KBM-7 (cell line): ENCODE measurements at places on chromosomes 1 and 21.

DNA sequence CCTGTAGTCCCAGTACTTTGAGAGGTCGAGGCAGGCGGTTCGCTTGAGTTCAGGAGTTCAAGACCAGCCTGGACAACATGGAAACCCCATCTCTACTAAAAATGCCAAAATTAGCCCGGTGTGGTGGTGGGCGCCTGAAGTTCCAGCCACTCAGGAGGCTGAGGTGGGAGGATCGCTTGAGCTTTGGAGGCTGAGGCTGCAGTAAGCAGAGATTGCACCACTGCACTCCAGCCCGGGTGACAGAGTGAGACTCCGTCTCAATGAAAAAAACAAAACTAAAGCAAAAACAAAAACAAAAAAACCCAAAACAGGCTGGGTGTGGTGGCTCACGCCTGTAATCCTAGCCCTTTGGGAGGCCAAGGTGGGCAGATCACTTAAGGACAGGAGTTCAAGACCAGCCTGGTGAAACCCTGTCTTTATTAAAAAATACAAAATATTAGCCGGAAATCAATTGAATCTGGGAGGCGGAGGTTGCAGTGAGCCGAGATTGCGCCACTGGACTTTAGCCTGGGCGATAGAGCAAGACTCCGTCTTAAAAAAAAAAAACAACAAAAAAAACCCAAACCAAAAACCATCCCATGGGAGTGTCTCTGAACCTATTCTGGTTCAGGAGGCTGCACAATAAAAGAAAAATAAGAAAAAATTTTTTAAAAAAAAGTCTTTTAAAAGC, 1.7 kb upstream of the CGN start:
- no peak for DNase-seq

GRCh38 chr1:198445872-198446271, 94.6 kb downstream of the ATP6V1G3 start:
- DNase-seq = no peak

DNA sequence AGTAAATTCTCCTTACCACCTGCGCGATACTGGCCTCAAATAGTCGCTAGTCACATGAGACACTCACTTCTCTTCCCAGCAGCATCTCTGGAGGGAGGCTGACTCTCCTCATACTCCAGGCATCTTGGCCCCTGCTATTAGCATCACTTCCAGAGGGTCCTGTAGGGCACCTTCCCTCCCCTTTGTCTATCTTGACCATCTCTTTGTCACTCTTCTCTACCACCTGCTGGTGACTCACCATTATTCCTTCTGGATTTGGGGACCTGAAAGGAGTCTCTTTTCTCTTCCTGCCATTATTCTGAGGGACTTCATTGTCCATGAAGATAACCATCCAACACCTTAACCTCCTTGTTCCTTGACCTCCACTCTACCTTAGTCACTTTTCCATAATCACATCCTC, 31.7 kb upstream of the GPR37L1 start:
- DNase-seq = no peak

- DNase-seq = no peak
Observed at GRCh38 chr1:247104965-247105364, 809 bp upstream of the ZNF669 start.

- DNase-seq = no peak
Observed at GRCh38 chr1:208157769-208158168, 86.4 kb downstream of the PLXNA2 start.

- DNase-seq = no peak
Observed at GRCh38 chr1:9606948-9607347, 18.2 kb downstream of the TMEM201 start.

GRCh38 chr1:61356016-61356415, 273.7 kb downstream of the NFIA start:
- no peak for DNase-seq

GRCh38 chr1:33610864-33611455, 138.5 kb downstream of the ZSCAN20 start:
- DNase-seq = no peak
